ENCODE measurements at places on chromosomes 11 and 22.
A peak's percentile ranks its signal among the peaks of the same experiment; 100 is the strongest.

DNA sequence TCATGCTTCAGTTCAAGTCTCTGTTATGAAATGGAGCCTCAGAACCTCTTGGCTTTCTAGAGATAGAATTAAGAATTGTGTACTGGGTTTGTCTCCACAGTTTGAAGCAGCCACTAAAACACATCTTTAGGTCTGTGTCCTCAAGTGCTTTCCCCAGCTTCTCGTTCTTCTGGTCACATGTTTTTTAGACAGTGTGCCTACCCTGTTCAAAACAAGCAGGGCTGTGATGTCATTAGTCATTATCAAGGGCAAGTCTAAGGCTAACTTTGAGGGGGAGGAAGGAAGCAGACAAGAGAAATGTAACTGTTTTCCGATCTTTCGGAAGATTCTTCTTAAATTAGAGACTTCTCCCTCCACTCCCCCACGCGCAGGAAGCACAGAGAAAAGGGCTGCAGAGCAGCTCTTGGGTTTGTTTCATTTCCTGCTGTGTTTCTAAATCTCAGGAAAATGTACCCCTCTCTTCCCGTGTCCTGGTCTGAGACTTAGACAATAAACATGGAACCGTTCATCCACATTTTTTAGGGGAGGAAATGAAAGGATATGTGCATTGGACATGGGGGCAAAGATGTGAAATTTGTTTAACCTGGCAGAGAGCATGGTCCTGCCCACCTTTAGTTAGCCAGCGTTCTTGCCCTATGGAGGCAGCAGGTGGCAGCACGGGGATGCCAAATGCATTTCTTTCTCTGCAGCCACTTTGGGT, 3.1 kb downstream of the AKIP1 start:
- DNase-seq, result peak; percentile 35

- DNase-seq, result no peak
These were observed 9.7 kb upstream of the MPPED1 start for GRCh38 chr22:43402128-43402527.

DNA sequence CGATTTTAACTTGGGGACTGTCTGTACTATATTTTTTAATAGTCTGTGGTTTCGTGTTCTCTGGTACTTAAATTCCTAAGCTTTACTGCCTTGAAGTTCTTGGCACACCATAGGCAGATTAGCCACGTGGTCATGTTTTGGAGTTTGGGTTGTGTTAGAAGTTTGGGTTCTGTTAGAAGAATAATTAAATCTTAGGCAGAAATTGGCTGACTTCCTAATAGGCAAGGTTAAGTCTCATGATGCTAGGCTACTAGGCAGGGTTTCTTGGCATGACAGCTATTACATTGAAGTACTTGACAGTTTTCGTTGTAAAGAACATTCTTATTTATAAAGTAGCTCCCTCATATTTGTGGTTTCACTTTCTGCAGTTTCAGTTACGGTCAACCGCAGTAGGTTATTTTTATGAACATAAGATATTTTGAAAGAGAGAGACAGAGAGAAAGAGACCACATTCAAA, 30.0 kb upstream of the MMP7 start:
- DNase-seq, result no peak

DNA sequence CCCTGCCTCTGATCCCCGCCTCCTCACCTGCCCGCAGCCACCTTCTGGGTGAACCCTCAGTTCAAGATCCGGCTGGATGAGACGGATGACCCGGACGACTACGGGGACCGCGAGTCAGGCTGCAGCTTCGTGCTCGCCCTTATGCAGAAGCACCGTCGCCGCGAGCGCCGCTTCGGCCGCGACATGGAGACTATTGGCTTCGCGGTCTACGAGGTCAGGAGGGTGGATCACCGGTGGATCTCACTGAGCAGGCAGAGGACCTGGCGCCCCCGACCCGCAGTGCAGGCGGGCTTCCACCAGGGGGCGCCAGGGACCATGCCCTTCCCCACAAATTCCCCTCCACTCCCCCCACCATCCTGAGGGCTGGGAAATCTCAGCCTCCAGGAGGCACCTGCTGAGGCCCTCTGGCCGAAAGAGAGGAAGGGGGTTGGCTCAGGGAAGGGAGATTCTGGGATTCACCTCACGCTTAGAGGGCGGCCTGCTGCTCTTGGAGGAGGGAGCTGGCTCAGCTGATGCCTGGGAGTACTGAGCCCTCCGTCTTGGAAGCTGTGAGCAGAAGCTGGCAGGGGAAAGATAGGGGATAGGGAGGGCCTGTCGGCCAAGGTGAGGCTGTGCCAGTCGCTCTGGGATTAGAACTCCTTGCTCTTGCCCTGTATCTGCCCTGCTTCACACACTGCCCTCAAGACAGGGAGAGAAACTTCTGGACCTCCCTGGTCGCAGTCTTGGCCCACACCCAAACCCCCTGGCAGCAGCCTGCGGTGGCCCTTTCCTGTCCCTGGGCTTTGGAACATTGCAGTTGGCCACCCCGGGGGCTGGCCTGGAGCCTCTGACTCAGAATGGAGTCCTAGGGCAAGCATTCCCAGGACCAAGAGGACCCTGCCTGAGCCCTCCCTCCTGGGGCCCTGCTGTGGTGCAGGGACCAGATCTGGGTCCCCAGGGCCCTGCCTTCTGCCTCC, 23.2 kb downstream of the CAPN1 start:
- no peak for DNase-seq

GRCh38 chr22:20423906-20424551, 13.6 kb downstream of the SCARF2 start:
- no peak for DNase-seq

DNA sequence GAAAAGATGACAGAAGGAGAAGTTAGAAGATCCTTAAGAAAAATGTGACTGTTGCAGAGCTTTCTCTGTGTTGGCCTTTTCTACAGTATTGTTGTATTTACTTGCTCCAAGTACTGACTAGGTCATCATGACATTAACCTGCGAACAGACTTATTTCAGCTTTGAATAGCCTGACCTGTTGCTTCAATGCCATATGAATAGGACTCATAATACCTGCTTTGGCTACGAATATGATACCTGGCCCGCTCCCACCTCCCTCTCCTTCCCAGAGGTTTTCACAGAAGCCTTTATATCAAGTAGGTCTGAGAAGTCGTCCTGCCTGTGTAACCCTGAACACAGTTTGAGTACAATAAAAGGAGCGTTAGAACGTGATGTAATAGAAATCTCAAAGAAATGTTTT, 169.6 kb upstream of the PGR start:
- DNase-seq, result peak; percentile 60

DNA sequence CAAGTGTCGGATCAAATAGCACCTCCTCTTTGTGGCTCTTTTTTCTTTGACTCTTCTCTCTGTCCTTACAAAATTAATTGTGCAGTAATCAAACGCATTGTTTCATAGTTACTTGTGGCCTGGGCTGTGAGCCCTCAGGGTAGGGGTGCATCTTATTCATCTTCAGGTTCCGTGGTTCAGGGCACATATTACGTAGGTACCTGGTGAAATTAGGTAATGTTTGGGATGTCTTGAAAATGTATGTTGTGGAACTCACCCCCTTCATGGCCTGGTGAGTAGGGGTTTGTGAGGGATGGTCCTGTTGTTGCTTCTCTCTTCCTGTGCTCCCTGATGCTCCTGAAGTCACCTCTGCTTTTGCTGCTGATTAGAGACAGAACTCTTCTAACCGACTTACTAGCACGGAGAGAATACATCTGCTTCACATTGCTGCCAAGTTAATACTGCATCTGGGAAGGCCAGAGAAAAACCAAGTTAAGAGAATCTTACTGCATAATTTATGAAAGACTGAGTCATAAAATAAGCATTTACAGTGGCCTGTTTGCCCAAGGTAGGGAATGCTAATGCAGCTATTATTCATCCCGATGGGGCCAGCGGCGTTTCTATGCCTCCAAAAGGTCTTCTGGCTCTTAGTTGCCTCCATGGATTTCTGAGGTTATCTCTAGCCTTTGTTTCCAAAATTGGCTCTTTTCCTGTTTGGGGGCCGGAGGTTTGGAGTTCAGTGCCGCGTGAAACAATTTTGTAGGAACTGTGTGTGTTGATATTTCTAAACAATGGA, 66.9 kb downstream of the TBC1D22A start:
- no peak for DNase-seq

GRCh38 chr11:111426617-111427016, 47.5 kb upstream of the POU2AF1 start:
- DNase-seq, result no peak

- DNase-seq, result no peak
These were observed 5.7 kb upstream of the HINFP start for GRCh38 chr11:119115484-119116234.

- DNase-seq, result no peak
These were observed 23.6 kb downstream of the FLI1 start for GRCh38 chr11:128717516-128717915.

DNA sequence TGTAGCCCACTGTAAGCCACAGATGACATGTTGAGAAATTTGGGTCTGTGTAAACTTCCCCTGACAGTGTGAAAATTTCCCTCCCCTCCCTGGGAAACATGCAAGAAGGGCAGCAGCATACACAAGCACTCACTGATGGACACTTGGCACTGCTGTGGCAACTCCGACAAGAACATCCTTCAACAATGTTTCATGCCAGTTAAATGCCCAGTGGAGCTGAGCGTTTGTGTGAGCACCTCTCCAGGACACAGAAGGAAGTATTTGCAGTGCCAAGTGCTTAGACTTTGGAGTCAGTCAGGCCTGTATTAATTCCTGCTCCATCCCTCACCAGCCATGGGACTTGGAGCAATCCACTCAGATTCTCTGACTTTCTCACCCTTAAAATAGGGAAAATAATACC, 17.7 kb downstream of the C11orf87 start:
- DNase-seq, result no peak

- no peak for DNase-seq
These were observed 555.6 kb upstream of the LARGE1 start for GRCh38 chr22:34475886-34476285.

DNA sequence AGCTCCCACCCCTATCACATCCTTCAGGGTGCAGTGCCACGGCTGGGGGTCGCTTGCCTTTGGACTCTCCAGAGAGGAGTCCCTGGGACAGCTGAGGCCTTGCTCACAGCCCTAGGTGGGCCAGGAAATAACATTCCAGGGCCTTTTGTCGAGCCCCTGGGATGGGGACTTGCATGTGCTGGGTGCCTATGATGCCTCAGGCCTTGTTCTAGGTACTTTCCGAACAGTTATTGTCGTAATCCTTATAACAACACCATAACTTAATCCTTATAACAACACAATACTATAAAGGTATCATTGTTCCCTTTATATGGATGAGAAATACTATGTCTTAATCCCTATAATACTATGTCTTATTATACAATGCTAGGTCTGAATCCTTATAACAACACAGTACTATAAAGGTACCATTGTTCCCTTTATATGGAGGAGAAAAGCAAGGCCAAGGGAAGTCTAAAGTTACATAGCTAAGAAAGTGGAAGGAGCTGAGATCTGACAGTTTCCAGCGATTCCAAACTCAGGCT, 236.5 kb downstream of the ST3GAL4 start:
- no peak for DNase-seq

DNA sequence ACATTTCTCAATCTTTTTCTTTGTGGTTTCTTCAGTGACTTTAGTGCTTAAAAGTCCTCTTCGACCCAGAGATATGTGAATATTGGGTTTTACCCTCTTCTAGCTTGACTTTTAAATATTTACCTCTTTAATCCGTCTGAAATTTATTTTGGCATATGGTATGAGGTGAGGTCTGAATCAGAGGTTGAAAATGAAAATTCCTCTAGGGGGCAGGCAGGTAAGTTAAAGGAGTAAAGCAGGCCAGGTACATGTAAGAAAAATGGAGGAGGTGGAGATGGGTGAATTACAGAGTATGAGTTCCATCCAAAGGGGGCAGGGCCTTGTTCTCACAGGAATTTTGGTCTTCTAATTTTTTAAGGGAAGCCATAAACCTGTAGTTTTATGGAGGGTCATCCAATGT, 263.8 kb upstream of the NARS2 start:
- no peak for DNase-seq

DNA sequence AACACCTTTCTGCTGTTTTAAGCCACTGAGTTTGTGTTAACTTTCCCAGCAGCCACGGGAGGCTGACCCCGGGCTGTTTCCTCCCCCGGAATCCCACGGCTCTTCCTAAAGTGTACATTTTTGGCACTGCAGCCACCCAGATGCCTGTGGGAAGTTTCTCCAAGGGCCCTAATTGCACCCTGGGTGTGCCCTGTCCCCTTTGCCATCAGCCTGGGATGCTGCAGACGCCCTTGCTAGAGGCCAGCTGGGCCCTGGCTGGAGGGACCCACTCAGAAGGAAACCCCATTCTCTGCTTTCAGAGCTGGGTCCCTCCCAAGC, 883.3 kb downstream of the BRD1 start:
- no peak for DNase-seq

Measured in NCI-H187 treated with DMSO at 0.1 percent for 48 hours (cell line).